H4 (cell line): ENCODE measurements at places on chromosomes 11 and 22. TPM values are rescaled to one million over a fixed set of nuclear protein-coding genes. Genes with fewer than 3 reads are reported as not detected.

DNA sequence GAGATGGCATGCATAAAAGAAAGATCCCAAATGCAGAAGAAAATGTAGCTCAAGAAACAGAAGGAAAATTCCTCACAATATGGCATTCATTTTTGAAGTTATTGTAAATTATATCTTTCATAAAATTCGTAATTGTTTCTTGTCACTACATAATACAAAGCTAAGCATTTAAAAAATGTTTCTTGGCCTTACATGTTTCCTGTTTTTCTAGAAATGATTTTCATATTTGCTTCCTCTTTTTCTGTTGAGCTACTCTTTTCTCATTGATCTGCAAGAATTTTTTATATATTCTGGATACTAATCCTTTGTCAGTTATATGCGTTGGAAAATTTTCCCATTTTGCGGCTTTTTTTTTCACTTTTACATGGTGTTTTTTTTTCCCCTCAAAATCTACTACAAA lies 48.0 kb downstream of the ENTHD1 start:
- DNase-seq, result no peak

DNA sequence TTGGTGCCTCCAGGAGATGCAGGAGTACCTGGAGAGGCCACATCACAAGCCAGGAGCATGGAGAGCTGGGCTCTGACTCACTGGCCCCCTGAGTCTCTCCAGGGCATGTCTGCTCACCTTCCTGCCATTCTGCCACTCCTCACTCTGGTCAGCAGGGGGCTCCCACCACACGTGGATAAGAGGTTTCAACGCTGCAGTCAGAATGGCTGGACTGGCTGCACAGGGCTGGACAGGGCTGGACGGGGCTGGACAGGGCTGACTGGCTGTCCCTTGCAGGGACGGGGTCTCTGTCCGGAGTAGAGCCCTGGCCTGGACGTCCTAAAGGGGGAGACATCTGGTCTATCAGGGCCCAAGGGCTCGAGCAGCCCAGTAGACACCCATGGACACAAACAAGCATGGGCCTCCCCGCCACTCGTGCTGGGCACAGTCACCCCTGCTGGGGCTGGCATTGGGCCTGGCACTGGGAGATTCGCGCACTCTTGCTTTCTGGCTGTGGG lies 34.6 kb downstream of the CYTH4 start:
- DNase-seq, result peak; percentile 74

DNA sequence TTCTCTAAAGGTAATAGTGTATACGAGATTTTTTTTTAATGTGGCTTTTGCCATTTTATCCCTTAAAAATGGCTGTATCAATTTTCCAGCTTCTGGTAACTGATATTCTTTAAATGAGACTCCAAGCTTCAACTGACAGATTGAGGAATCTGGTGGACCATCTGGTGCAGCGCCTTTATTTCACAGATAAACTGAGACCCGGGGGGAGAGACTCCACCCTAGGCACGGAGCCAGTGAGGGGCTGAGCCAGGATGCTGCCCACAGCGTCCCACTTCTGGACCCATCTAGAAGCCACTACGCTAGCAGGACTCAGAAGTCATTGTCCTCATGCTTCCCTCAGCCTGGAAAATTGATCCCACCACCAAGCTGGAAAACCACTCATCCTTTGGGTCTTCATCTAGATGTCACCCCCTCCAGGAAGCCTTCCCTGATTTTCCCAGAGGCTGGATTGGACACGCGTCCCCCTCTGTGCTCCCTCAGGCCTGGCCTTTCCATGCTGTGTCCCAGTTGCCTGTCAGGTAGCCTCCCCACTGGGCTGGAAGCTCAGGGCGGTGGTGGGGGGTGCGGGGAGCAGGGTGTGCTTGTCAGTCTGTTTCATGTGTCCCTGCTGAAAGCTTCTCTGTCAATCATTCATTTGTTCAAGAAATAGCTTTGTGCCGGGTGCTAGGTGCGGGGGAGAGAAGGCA lies 12.3 kb upstream of the CD5 start:
- no peak for DNase-seq

- DNase-seq, result no peak
Measured at GRCh38 chr11:36191941-36192340, 97.3 kb downstream of the COMMD9 start.

- DNase-seq, result peak; percentile 9
Measured at GRCh38 chr22:37045958-37046357, 5.6 kb upstream of the KCTD17 start.

DNA sequence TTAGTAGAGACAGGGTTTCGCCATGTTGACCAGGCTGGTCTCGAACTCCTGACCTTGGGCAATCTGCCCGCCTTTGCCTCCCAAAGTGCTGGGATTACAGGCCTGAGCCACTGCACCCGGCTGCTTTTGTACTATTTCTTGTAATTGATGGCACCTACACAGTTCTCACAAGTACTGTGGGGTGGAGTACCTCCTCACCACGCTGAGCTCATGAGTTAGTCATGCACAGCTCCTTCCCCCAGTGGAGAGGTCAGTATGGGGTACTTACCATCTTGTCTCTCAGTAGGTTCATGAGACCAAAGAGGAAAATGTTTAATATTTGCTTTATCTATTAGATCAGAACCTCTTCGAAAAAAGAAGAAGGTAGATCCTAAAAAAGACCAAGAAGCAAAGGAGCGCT lies 2.1 kb downstream of the MRPL40 start:
- DNase-seq, result no peak

GRCh38 chr11:2205981-2206690 lies 34.5 kb upstream of the TH start:
- no peak for DNase-seq

DNA sequence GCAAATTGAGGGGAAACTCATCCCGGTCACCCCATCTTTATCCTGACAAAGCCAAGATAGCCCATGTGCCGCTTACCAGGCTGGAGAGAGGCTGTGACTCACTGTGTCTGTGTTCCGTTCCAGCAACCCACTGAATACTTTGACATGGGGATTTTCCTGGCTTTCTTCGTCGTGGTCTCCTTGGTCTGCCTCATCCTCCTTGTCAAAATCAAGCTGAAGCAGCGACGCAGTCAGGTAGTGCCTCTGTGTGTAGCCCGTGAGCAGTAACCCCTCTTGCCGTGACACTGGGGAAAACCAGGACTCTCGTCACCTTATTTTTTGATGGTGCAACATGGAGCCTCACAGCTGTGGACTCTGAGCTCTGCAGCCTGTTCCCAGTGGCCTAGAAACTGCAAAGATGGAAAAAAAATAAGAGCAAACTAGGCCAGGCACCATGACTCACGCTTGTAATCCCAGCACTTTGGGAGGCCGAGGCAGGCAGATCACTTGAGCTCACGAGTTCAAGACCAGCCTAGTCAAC lies 16.9 kb downstream of the C22orf31 start:
- peak; percentile 35 for DNase-seq

DNA sequence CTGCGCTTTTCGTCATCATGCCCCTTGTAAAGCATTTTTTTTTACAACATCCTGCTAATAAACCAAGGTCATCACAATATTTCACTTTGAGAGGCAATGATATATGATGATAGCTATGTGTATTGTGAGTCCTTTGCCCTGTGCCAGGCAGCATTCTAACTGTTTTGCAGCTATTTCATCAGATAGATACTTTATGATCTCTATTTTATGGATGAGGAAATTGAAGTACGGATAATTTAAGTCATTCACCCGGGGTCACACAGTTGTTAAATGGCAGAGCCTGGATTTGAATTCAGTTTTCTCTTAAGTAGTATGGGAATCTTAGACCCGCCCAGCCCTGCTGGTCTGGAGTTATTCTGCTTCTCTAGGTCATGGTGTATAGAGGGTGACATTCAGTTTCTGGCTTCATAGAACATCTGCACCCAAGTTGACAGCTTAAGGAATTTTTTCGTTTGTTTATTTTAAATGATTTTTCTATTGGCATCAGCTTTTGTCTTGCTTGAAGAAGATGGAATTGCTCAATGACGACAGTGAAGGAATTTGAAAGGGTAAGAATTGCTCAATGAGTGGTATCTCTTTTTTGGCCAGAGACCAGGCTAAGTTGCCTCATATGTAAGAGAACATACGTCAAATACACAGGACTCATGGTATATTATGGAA lies 926 bp downstream of the PRR5L start:
- DNase-seq, result no peak

- no peak for DNase-seq
Measured at GRCh38 chr11:86052693-86053641, 15.9 kb downstream of the PICALM start.

- no peak for DNase-seq
Measured at GRCh38 chr22:41664490-41664889, 24.2 kb downstream of the SNU13 start.

GRCh38 chr11:11409224-11409623 lies 56.2 kb upstream of the CSNK2A3 start:
- no peak for DNase-seq

DNA sequence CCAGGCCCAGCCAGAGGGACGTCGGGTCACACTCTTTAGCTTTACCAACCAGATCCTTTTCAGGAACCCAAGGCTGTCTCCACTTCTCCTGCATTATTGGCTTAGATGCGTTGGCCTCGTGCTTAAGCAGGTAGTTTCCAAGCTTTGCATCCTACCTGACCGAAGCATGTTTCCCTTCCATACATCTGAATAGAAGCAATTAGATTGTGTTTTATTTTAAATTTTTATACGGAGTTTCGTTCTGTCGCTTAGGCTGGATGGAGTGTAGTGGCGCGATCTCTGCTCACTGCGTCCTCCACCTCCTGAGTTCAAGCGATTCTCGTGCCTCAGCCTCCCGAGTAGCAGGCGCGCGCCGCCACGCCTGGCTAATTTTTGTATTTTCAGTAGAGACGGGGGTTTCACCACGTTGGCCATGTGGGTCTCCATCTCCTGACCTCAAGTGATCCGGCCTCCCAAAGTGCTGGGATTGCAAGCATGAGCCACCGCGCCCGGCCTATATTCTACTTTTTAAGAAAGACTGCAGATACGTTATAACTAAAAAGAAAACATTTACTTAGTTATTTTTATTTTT lies 677 bp downstream of the DYNC2H1 start:
- no peak for DNase-seq

DNA sequence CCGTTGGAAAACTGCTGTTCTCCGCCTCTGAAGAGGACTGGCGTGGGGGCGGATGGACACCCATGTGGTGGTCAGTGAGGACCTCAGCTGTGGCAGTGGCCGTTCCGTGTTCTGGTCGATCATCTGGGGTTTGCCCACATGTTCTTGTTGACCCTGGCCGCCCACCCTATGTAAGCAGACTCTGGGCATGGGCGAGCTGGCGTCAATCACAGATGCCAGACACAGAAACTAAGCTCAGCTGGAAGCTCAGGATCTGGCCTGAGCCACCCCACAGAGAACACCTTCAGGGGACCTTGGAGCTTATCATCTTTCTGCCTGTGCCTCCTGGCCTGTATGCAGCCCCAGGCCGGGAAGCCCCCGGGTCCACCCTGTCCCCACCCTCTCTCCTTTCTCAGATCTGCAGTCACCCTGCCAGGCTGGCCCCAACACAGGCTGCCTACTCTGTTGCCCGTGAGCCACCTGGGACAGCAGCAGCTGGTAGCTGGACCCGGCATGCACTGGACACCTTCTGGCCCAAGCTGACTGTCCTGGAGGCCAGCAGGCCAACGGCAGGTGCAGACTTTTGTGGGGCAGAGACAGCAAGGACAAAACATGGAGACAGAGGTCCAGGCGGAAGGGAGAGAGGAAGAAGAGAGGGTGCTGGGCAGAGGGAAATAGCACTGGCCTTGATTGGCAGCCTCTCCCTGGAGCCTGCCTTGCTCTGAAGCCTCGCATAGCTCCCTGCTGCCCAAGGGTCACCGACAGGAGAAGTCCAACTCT lies 91.5 kb downstream of the PHF21B start:
- DNase-seq, result no peak

DNA sequence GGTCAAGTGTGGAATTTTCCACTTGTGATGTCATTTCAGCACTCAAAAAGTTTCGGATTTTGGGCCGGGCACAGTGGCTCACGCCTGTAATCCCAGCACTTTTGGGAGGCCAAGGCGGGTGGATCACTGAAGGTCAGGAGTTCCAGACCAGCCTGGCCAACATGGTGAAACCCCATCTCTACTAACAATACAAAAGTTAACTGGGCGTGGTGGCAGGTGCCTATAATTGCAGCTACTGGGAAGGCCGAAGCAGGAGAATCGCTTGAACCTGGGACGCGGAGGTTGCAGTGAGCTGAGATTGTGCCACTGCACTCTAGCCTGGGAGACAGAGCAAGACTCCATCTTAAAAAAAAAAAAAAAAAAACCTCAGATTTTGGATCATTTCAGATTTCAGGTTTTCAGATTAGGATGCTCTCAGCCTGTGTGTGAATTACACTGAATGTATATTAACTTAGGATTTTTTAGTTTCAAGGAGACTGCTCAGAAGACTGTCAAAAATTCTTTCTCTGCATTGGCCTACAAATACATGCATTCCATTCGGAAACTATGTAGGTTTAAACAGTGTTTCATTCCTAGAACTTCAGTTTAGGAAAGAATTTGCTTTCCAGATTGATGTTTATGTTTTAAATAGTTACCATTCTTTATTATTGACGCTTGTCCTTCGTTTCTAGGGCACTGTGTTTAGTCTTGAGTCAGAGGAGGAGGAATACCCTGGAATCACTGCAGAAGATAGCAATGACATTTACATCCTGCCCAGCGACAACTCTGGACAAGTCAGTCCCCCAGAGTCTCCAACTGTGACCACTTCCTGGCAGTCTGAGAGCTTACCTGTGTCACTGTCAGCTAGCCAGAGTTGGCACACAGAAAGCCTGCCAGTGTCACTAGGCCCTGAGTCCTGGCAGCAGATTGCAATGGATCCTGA lies 48.0 kb downstream of the BID start:
- DNase-seq, result peak; percentile 10

- DNase-seq, result no peak
Measured at GRCh38 chr11:85845124-85845631, 10.0 kb upstream of the CCDC83 start.

The OR52E8 gene
- total RNA-seq, result not detected in 2 replicates

The MICAL2 gene
- total RNA-seq, result 52.1 and 53.4 TPM in 2 replicates

The TOLLIP gene
- 18.6 and 26.9 TPM in 2 replicates for total RNA-seq

The MMP8 gene
- not detected in 2 replicates for total RNA-seq

The TTC36 gene
- total RNA-seq, result 0.19 TPM in 1 of 2 replicates, not detected in the other

The ABCC8 gene
- total RNA-seq, result not detected in 2 replicates

The P2RY6 gene
- 2.5 and 2.7 TPM in 2 replicates for total RNA-seq

The GRIK4 gene
- total RNA-seq, result 0.14 and 0.27 TPM in 2 replicates

The SCUBE2 gene
- total RNA-seq, result 0.10 TPM in 1 of 2 replicates, not detected in the other

The PEX16 gene
- 31.4 and 43.0 TPM in 2 replicates for total RNA-seq

The ALDH3B1 gene
- total RNA-seq, result 17.0 and 19.9 TPM in 2 replicates

The KRTAP5-8 gene
- total RNA-seq, result not detected in 2 replicates

The BTG4 gene
- total RNA-seq, result 0.15 TPM in 1 of 2 replicates, not detected in the other

The ART5 gene
- 0.33 TPM in 1 of 2 replicates, not detected in the other for total RNA-seq

The YPEL4 gene
- 1.2 and 3.3 TPM in 2 replicates for total RNA-seq
